ENCODE measurements at places on chromosomes 6 and 20. TPM values are rescaled to one million over a fixed set of nuclear protein-coding genes. Genes with fewer than 3 reads are reported as not detected.
A peak's percentile ranks its signal among the peaks of the same experiment; 100 is the strongest.

Gene CDKAL1
- 34.2 TPM for total RNA-seq

Gene SLC22A16
- total RNA-seq, result 1.3 TPM

Gene C4A
- 107 TPM for total RNA-seq

Gene DNAAF9
- 35.6 TPM for total RNA-seq

Gene FERMT1
- 5.4 TPM for total RNA-seq

Gene MBOAT1
- 15.8 TPM for total RNA-seq

Gene C6orf52
- 0.99 TPM for total RNA-seq

Gene OPRM1
- 2.8 TPM for total RNA-seq

DNA sequence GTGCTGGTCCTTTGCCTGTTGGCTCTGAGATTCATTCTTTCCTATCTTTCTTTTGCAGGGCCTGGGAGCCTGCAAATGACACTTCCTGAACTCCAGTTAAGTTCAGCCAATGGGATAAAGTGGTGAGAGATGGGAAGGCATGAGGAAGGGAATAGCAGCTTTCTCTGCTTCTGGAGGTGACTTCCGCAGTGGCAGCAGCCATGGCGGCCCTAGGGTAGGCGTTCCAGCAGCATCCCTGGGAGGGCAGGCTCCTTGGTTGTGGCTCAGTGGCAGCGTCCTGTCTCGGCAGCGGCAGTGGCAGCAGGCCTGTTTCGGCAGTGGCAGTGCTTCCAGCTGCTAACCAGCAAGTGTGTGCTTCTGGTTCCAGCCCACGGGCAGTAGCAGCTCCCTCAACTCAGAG lies 7.3 kb upstream of the MDFI start:
- H3K4me1 ChIP-seq, result peaks cover 19% of the 10 kb centered on the region
- H3K4me3 ChIP-seq, result no peak overlapping the region
- H3K27me3 ChIP-seq, result peaks cover 3% of the 10 kb centered on the region
- no peak for DNase-seq

GRCh38 chr20:62066983-62067433 lies 1.3 kb upstream of the TAF4 start:
- H3K27ac ChIP-seq, result peak overlapping the region; percentile 88
- H3K27me3 ChIP-seq, result no peaks in the 10 kb centered on the region
- peaks cover 12% of the 10 kb centered on the region for H3K36me3 ChIP-seq
- no peak for DNase-seq

DNA sequence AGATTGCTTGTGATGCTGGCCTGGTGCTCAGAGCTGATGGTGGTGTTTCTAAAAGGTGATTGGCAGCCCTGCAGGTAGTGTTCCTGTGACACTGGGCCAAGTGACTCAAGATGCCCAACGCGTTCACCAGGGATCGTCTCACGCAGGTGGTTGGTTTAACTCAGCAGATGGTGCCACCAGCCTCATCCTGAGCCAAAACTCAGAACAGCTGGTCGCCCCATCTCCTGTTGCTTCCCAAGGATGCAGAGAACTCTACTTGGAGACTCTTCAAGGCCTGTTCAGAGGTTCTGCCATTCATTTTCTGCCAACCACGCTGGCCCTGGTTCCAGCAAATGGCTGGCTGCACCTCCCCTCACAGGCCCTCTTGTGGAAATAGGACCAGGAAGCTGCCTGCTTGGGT lies 394.4 kb downstream of the CDH26 start:
- no peaks in the 10 kb centered on the region for H3K4me1 ChIP-seq
- no peak overlapping the region for H3K4me3 ChIP-seq
- no peak overlapping the region for H3K27ac ChIP-seq
- H3K27me3 ChIP-seq, result no peaks in the 10 kb centered on the region
- DNase-seq, result no peak
- no peaks in the 10 kb centered on the region for H3K36me3 ChIP-seq

DNA sequence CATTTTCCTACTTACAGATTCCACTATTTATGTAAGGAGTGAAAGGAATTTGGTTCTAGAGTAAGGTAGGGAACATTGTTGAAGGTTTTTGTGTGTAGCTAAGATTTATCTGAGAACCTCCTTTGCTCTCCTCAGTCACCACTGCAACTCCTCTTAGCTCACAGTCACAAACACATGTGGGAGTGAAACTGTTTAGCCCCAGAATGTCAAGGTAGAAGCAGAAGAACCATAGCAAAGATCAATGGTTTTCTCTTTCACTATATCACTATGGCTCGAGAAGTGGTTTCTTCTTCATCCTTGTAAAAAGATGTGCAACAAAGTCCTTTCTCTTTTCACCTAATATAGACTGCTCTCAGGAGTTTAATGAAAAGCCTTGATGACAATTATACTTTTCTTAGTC lies 6.5 kb upstream of the DEFB112 start:
- no peak for DNase-seq

DNA sequence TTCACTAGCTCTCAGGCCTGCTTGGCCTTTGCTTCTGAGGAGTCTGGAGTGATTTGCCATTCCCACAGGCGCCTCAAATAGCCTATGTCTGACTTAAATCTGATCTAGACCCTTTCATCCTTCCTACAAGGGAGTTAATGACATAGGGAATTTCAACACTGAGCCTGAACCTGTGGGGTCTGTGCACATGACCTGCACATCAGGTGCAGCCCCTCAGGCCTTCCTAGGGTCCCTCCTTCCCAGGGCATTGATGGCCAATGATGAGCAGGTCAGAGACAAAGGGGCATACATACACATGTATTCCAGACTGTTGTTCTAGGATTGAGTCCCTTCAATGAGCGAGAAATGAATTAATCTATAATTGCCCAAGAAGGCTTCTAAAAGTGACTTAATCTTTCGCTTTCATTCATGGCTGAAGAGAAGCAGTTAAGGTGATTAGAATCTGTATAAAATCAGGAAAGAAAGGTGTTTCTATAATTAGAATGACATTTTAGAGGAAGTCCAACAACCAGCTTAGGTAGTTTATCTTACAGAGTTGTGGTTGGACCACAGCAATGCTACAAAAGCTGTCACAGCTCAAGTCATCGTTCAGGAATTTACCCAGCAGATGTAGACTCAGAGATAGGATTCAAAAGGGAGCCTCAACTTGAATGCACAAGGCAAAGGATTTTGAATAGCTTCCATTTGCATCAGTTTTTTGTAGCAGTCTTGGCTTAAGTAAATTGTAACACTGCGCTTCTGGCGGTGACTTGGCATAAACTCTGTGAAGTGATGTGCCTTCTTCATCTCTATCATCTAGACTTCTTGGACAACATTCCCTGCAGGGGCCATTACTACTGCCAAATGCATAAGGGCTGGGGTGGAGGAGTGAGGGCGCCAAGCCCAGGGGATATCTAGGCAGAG lies 27.0 kb upstream of the TBC1D7 start:
- no peaks in the 10 kb centered on the region for H3K36me3 ChIP-seq
- no peak for DNase-seq
- no peaks in the 10 kb centered on the region for H3K27me3 ChIP-seq
- H3K4me1 ChIP-seq, result peaks cover 30% of the 10 kb centered on the region

- H3K4me3 ChIP-seq, result peak overlapping the region; percentile 63
- DNase-seq, result no peak
- H3K27ac ChIP-seq, result peak overlapping the region; percentile 93
- H3K27me3 ChIP-seq, result no peaks in the 10 kb centered on the region
- H3K4me1 ChIP-seq, result peaks cover 20% of the 10 kb centered on the region
These were observed 648 bp upstream of the BACH2 start for GRCh38 chr6:90297115-90297866.

- no peak for DNase-seq
- H3K4me1 ChIP-seq, result no peaks in the 10 kb centered on the region
These were observed 322.7 kb upstream of the NOX3 start for GRCh38 chr6:155778336-155778735.

DNA sequence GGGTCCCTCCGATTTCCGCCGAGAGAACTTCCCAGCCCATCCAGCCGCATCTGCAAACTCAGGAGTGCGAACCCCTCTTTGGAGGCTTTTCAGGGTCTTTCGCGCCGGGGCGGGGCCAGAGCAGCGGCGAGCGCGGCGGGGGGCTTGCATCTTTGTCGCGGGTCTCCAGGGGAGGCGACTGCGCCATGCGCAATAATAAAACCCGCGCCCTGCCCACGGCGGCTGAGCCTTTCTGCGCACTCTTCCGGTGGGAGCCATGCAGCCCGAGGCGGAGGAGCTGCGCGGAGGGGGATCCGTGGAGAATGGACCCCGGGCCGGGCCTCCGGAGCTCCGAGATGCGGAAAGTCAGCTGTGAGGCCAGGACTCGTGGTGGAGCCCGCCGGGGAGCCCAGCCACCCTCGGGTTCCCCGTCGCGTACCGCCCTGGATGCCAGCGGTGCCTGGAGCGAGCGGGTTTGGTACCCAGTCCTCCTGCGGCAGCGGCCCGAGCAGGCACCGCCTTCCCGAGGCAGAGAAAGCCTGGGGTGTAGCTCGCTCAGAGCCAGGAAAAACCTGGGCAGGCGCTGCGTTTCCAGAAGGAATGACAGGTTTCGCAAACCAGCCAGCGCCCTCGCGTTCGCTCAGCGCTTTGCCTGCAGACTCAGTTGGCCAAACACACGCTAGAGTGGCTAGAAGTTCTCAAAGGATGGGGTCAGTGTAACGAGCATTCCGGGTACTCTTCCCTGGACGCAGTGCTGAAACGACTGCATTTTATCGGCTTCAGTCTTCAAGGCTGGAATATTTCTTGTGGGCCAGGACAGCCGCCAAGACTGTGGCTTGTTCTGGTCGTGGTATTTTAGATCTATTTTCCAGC lies 1.2 kb downstream of the AKAP12 start:
- peak overlapping the region; percentile 96 for H3K27ac ChIP-seq
- H3K4me3 ChIP-seq, result peak overlapping the region; percentile 96
- H3K36me3 ChIP-seq, result no peaks in the 10 kb centered on the region
- no peaks in the 10 kb centered on the region for H3K27me3 ChIP-seq
- DNase-seq, result no peak
- peaks cover 11% of the 10 kb centered on the region for H3K4me1 ChIP-seq

DNA sequence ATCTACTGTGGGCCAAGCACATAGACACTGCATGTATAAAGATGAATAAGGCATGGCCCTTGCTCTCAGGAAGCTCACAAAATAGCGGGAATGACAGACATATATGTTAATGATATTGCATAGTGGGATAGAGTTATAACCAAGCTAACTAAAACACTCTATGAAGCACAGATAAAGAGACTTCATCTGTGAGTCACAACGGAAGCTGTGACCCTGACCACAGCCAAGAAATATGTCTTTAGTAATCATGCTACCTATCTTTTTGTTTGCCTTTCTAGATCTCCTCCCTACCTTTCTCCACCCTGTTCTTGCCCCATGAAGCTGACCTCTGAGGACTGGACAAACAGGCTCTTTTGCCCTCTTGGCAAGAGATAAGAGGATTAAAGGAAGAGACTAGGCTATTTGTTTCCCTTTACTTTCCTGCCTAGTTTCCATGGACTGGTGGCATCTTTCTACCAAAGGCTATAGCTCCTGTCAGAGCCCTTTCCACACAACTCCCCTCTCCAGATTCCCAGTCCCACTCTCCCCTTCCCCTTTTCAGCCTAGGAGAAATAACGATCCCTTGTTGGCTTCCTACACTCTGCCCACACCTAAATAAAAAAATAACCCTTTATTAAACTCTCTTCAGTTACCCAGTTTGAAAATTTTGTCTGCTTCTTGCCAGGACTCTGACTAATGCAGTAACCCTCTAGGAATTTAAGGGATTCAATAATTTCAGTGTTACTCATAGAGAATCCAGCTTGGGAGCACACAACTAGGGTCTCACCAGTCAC lies 504.9 kb upstream of the MARCKS start:
- no peak overlapping the region for H3K27ac ChIP-seq
- no peaks in the 10 kb centered on the region for H3K36me3 ChIP-seq
- H3K4me1 ChIP-seq, result no peaks in the 10 kb centered on the region
- no peak for DNase-seq
- no peak overlapping the region for H3K4me3 ChIP-seq
- H3K27me3 ChIP-seq, result no peaks in the 10 kb centered on the region

- H3K4me1 ChIP-seq, result peaks cover 31% of the 10 kb centered on the region
- no peak overlapping the region for H3K4me3 ChIP-seq
- no peak for DNase-seq
- H3K27ac ChIP-seq, result no peak overlapping the region
- no peaks in the 10 kb centered on the region for H3K36me3 ChIP-seq
These were observed 63.3 kb downstream of the GNAS-AS1 start for GRCh38 chr20:58787211-58788005.

GRCh38 chr6:33029328-33030184 lies 20.2 kb upstream of the HLA-DOA start:
- H3K4me1 ChIP-seq, result no peaks in the 10 kb centered on the region
- DNase-seq, result no peak
- peaks cover 3% of the 10 kb centered on the region for H3K27me3 ChIP-seq

GRCh38 chr20:35306931-35307517 lies 14.8 kb upstream of the FAM83C start:
- H3K36me3 ChIP-seq, result peaks cover 28% of the 10 kb centered on the region
- DNase-seq, result no peak
- H3K4me1 ChIP-seq, result peaks cover 34% of the 10 kb centered on the region
- no peak overlapping the region for H3K27ac ChIP-seq
- H3K4me3 ChIP-seq, result no peak overlapping the region
- no peaks in the 10 kb centered on the region for H3K27me3 ChIP-seq

DNA sequence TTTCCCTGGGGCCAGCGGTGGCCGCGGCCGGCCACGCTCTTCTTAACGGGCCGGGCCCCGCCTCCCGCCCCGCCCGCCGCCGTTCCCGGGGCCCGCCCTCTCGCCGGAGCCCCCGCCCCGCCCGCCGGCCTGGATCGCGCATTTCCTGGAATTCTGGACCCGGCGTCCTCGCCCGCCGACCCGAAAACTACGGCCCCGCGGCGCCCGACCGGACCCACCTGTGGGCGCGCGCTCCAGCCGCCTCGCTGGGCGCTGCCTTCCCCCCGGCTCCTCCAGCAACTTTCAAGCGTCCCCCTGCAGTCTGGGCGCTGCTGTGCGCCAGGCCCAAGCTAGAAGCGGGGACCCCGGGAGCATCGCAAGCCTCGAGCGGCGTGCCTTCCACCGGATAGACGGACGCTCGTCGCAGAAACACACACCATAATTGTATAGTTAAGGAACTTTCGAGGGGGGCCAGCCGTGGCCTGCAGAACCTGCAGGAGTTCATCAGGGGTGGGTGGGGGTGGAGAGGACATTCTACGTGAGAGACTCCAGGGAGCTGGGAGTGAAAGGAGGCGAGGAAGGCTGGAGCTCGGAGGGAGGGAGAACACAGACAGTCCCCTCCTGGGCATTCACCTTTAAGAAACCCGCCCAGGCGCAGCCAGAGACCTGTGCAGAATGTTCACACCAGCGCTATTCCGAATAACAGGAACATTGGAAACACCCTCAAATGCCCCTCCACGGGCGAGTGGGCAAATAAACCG lies at the start of gene ADA:
TSS of gene ADA (minus strand) at position 16 of the 740 bp plus-strand sequence. CDS start 92 bp downstream, outside the sequence.
- H3K36me3 ChIP-seq, result no peaks in the 10 kb centered on the region
- peak within 1 kb of the TSS; percentile 53 for H3K4me3 ChIP-seq
- H3K27me3 ChIP-seq, result peaks cover 28% of the 10 kb centered on the region
- DNase-seq, result peak; percentile 64
- peaks cover 20% of the 10 kb centered on the region for H3K4me1 ChIP-seq

DNA sequence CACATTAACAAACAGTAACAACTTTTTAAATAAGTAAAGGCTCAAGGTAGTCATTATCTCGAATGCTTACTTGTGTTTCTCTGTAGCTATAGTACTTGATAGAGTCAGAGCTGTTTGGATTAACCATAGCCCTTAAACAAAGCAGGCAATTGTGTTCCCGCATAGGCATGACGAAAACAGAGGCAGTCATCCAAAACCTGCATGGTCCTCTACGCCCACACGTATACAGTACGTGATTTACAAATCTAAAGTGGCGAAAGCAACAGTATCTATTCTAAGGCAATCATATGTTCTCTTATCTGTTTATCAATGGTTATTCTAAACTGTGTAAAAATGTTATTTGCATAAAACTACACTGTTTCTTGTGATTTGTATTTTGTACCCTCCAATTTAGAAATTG lies 31.8 kb downstream of the HFE start:
- H3K27me3 ChIP-seq, result no peaks in the 10 kb centered on the region
- H3K36me3 ChIP-seq, result no peaks in the 10 kb centered on the region
- H3K27ac ChIP-seq, result no peak overlapping the region
- H3K4me3 ChIP-seq, result no peak overlapping the region
- no peaks in the 10 kb centered on the region for H3K4me1 ChIP-seq
- DNase-seq, result no peak
